DMS 273 treated with DMSO at 0.1 percent for 48 hours (cell line): ENCODE measurements at places on chromosomes 5 and 9.
A peak's percentile ranks its signal among the peaks of the same experiment; 100 is the strongest.

DNA sequence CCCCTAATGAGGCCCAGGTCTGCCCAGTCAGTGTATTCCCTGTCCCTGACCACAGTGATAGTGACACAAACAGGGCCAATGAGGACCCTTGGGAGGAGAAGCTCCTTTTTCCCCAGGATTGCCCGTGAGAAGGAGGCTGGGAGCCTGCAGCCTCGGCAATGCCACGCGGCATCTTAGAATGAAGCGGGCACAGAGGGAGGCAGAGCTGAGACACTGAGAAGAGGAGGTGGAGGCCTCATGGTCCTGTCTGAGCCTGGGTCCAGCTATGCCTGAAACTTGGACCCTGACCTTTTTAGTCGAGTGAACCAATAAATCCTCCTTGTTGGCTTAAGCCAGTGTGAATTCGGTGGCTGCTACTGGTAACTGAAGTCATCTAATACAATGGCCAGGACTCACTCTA, 28.4 kb downstream of the STC2 start:
- no peak for DNase-seq

GRCh38 chr5:171852255-171852681, 66.7 kb downstream of the SMIM23 start:
- no peak for DNase-seq

DNA sequence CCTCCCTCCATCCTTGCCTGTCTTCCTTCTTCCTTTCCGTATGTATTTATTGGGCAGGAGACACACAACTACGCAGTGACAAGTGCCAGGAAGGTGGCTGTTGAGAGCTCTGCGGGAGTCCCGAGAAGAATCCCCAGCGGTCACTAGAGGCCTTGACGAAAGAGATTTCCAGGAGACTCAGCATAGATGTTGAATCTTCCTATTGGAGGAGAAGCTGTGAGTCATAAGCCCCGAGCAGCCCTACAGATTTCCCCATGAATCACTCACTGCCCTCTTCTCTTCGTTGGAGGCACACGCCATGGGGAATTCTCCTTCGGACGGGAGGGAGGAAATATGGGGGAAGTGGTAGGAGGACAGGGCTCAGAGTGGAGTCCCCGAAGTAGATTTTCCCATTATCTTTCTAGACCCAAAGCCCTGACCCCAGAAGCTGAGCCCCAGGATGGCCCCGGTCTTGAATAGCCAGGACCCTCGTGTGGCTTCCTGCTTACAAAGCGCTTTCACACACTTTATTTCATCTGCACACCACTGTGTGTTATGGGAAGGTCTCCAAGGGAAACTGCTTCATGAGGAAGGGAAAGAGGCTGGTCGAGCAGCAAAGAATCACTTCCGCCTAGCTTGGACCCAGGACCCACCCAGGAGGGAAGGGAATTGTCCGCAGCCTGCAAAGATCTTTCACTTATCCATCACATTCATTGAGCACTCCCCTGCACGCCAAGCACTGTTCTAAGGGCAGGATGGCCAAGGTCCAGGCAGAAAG, 12.7 kb downstream of the DUSP1 start:
- DNase-seq = no peak

- DNase-seq = no peak
Measured at GRCh38 chr9:111661802-111662521, 557 bp downstream of the GNG10 start.

GRCh38 chr5:157458835-157459234, 1.2 kb upstream of the NIPAL4 start:
- DNase-seq = no peak

DNA sequence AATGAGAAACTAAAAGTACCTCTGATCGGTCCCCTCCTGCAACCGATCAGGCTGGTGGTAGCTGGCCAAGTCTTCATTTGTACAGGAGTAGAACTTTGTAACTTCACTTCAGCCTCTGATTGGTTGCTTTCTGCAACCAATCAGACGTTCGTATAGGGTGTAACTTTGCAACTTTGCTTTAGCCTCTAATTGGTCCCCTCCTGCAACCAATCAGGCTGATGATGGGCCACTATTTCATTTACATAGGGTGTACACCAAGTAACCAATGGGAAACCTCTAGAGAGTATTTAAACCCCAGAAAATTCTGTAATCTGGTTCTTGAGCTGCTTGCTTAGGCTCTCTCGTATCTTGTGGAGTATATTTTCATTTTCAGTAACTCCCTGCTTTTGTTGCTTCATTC, 445.5 kb downstream of the MED10 start:
- DNase-seq = no peak

- peak; percentile 22 for DNase-seq
Measured at GRCh38 chr9:80375477-80375876, 803.7 kb downstream of the TLE4 start.

DNA sequence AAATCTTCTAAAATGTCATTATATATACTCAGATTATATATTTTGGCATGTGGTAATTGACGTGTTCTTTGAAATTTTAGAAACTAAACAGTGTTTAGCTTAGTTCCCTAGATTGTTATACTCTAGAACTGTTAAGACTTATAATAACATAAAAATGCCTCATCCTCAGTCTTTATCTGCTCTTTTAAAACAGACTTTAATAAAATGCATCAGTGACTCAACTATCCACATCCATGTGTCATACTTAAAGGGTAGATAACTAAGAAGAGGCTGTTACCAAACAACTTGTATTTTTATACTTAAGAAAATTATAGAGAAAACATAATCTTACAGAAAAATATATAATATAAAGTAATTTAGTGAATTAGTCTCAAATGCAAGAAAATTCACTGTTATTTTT, 15.2 kb downstream of the NFIL3 start:
- DNase-seq = no peak

- no peak for DNase-seq
Measured at GRCh38 chr9:92183449-92183848, 68.2 kb upstream of the SPTLC1 start.

GRCh38 chr9:70888471-70888870, 232.9 kb downstream of the TRPM3 start:
- DNase-seq = no peak

GRCh38 chr5:120465436-120465961, 1.4 kb downstream of the PRR16 start:
- DNase-seq = no peak

DNA sequence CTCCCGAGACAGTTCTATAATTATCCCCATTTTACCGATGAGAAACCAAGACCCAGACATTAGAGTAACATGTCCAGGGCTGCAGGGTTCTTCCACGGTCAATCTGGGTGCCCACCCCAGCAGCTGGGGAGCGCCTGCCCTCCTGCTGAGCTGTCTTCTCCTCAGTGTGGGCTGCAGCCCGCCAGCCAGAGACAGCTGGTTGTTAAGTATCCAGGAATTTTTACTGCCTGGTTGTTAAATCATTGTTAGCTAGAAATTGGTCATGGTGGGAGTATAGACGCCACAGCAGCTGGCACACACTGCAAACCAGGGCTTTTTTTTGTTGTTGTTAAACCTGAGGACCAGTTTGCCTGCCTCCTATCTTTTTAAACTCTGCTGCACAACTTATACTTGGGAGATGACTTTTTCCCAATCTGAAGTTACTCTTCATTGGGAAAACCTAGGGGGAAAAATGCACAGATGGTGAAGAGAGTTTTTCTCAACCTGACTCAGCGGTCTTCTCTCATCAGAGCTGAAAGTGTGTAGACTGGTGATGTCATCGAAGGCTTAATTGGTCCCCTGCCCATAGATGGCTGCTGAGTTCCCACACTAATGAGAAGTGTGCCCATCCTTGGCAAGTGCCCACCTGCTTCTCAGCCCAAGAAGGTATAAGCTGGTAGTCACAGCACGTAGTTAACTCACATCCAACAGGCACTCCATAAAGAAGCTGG, 208.6 kb downstream of the DRD1 start:
- peak; percentile 86 for DNase-seq

DNA sequence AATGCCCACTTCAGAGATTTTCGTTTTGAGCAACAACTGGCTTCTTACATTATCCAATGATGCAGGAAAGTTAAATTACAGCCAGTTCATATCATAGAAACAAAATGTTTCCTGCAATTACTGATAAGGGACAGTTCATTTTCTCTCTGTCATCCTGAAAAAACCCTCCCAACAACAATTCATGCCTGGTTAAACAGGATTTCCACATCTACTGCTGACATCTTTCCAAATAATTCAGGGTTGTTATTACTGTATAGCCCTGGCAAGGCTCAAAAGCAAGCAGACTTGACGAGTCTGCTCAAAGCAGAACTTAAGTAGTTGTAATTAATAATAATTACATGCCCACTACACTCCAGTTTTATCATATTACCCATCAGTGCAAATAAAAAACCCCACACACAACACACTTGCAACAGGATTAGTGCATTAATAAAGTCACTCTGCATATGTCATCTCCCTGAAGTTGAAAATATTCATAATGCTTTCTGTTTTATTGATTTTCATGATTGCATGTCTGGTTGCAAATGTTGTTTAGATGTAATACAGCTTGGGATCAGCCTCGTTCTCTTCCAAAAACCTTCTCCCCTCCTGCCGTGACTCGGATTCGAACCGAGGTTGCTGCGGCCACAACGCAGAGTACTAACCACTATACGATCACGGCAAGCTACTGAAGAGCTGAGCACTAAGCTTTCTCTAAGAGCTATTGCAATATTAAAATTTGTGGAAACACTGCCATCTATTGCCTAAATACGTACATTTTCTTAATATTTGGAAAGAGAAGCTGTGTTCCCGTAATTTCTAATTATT, 119.6 kb upstream of the NFIB start:
- DNase-seq = peak; percentile 43

- DNase-seq = no peak
Measured at GRCh38 chr5:169810524-169810923, 169.8 kb downstream of the INSYN2B start.

DNA sequence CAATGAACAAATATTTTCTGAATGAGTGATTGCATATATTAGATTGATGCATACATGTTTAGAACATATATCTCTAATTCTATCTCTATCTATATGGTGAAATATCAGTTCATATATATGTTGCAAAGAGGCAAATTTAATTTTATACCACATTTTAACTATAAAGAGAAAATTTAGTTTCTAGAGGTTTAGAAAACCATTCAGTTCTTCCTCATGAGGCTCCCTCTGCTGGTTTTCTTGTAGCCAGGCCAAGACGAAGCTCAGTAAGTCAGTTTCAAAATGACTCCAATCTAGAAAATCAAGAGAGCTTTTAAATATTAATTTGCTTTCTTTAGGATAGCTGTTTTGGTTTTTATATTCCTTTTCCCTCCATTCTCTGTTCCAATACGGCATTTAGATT, 312.1 kb downstream of the TMEM232 start:
- DNase-seq = no peak

GRCh38 chr9:98724810-98725530, 16.2 kb upstream of the GABBR2 start:
- no peak for DNase-seq

DNA sequence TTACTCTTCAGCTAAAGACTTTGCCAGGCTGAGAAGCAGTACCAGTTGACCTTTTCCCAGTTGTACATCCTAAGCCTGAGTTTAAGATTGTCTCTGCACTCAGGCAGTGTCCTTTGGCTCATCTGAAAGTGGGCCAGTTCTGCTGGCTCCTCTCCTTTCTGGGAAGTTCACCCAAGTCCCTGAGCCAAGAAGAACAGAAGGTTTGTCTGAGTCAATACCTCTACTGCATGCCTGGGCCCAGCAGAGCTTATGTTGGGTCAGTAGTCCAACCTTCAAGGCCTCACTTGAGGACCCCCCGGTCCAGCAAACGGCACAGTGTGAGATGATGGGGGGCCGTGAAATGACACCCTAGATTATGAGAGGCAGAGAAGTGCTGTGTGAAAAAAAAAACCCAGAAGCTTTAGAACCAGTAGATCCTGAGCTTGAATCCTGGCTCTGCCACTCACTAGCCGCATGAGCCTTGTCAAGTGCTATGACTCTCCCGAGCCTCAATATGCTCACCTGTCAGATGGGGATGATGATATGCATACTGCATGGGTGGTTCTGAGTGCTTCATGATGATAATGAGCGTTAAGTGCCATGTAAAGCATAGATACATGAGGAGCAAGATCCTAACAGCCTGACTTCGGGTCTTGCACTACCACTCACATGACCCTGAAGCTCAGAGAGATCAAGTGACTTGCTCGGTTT, 156.0 kb downstream of the MACROH2A1 start:
- DNase-seq = no peak

DNA sequence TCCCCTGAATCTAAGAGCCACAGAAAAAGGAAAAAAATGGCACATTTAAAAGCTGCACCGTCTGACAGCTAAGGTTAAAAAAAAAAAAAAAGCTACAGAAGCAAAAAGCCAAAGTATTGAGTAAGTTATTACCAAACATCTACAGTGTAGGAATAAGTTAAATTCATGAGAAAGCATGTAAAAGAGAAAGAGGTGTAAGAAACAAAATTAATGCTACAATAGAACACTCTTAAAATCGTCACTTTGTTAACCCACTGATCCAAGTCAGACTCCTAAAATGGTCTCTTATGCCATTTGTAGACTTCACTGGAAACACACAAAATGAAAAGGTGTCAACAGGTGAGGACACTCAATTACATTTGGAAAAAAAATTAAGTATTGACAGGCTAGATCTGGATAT, 120.2 kb downstream of the SSBP2 start:
- no peak for DNase-seq

DNA sequence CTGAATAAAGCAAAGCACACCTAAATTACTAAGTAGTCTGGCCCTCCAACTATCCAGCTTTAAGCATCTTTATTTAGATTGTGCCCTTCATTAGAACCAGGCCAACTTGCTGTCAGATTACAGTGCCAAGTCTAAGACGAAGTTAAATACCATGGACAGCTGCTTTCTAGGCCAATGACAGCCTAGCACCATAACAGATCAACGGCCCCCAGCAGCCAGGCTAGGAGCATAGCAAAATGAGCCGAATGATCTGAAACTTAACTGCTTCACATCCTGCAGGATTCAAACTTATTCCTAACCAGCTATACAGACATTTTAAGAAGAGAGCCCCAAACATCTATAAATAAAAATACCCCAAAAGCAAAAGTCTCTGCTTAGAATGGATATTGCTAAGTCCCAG, 6.8 kb downstream of the SLC24A2 start:
- DNase-seq = no peak

- no peak for DNase-seq
Measured at GRCh38 chr5:169809281-169809680, 171.0 kb downstream of the INSYN2B start.

- no peak for DNase-seq
Measured at GRCh38 chr5:155616779-155617392, 603.3 kb downstream of the KIF4B start.

- no peak for DNase-seq
Measured at GRCh38 chr5:33143405-33144123, 297.2 kb upstream of the TARS1 start.

DNA sequence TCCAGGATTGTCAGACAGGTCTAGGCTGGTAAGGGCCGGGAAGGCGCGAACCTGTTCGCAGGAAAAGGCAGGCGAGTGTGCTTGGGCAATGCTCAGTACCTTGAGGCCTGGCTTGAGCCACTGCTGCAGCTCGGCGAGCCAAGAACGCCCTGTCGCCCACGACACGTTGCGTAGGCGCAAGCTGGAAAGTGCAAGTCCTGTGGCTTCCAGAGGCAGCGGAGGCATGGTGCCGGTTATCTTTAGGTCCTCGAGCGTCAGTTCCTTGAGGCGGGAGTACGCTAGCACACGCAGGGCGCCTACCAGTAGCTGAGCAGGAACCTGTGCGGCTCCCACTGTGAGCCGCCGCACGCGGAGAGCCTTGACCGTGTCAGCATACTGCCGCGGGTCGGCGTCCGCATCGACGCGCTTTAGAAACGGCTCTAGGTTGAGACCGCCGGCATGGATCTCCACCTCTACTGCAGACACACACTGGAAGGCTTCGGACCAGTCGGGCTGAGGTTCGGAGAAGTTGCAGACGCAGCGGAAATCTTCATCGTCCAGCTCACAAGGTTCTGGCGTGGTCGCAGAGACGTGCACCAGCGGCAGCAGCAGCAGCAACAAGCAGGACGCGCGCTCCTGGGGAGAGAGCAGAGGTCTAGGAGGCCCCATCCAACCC, 482 bp downstream of the CD14 start:
- DNase-seq = no peak
